CD4-positive, alpha-beta T cell treated with Interleukin-21 for 1 hour (primary cell): ENCODE measurements at places on chromosomes 2 and 18.

DNA sequence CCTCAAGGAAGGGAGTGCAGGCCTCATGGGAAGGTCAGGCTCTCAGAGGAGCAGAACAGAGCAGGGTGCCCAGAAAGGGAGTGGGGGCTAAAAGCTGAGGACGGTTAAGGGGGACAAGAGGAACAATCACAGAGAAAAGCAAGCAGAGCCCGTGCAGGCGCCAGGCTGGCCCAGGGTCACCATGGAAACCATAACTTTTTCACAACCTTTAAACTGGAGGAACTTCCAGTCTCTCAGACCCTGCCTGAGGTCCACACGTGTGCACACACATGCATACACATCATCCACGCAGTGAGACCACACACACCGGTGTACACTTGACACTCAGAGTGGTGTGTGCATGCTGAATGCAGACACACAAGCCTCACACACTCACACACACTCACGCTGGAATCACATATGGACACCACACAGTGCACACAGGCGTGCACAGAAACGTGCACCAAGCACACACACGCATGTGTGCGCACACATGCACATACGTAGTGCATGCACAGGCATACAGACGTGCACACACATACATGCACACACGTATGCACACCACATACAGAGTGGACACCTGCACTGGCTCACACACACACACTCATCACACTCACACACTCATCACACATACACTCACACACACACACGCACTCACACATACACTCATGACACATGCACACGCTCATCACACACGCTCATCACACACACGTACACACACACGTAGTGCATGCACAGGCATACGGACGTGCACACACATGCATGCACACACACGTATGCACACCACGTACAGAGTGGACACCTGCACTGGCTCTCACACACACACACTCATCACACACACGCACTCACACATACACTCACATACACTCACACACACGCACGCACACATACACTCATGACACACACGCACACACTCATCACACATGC, 37.2 kb upstream of the SNED1 start:
- DNase-seq: no peak

DNA sequence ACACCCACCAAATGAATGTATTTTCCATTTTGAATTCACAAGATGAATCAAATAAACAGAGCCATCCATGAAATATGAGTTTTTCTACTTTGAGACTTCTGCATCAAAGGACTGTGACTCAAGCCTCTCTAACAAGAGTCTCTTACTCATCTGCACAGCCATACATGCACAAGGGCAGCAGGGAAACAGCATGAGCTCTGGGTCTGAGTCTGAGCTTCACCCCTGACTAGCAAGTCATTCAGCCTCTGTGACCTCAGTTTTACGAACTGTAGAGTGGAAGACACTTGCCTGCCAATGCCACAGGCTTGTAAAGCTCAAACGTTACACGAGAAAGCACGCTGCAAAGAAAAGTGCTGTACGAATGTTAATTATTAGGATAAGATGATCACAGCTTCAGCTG, 42.9 kb downstream of the MREG start:
- DNase-seq: no peak

DNA sequence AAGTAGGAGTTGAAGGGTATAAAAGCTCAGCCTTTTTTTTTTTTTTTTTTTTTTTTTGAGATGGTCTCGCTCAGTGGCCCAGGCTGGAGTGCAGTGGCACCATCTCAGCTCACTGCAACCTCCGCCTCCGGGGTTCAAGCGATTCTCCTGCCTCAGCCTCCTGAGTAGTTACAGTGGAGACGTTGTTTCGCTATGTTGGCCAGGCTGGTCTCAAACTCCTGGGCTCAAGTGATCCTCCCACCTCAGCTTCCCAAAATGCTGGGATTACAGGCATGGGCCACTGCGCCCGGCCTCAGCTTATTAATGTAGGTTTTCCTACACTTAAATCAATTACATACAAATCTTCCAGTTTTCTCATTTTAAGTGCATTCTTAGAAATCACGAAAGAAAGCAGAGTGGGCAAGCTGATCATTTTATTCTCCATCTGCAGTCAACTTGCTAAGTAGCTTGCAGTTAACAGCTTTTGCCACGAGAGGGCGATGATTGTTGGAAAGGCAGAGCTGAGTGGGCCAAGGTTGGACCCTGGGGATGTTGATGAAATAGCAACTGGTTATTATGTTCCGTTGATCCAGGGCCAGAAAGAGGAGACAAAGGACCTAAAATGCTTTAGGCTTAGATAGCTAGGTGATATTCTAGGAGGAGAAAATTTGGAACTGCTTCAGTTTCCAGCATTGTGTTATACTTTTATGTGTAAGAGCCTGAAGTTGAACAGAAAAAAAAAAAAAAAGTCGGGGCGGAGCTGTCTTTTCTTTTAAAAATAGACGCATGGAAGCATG, 234.4 kb upstream of the EPAS1 start:
- DNase-seq: peak; percentile 67

DNA sequence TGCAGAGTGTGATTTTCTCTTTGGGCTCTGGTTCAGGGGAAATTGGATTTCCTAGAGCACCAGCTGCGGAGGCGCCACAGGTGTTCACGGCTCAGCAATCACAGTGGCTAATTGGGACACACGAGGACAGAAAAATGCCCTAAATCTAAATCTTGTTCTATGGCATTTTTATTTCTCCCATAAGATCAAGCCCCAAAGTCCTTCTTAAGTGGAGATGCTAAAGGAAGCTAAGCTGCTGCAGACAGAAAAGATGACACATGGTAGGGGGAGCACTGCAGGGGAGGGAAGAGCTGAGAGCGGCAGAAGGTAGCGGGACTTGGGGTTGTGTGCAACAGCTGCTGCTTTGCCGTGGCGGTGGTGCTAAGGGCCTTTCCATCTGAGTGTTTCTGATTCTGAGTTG, 280.6 kb downstream of the MYT1L start:
- DNase-seq: no peak

GRCh38 chr2:54500404-54501205, 44.5 kb downstream of the SPTBN1 start:
- no peak for DNase-seq

- DNase-seq: no peak
Observed at GRCh38 chr2:99573634-99574251, 83.9 kb upstream of the REV1 start.

- DNase-seq: no peak
Observed at GRCh38 chr2:231039821-231040364, 2.6 kb downstream of the C2orf72 start.

GRCh38 chr2:43426305-43427031, 169.4 kb downstream of the THADA start:
- DNase-seq: peak; percentile 64

DNA sequence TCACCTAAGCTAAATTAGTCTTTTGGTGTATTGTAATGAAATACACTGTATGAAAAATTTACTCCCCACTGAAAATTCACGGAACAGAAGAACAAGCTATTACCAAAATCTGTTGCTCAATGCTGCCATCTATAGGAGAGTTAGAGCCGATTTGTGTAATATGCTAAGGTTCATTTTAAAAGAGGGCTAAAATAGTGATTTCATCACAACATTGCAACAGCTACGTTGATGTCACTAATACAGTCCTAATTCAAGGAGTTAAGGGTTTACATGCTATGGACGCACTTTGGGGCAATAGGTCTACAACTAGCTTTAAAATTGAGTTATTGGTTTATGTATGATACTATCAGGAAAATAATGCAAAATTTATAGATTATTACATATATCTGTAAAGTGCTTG, 3.0 kb upstream of the IRS1 start:
- DNase-seq: peak; percentile 78

GRCh38 chr2:202780514-202781021, 91.0 kb downstream of the ICA1L start:
- DNase-seq: no peak

GRCh38 chr2:207491956-207492355, 37.8 kb upstream of the CREB1 start:
- DNase-seq: no peak

GRCh38 chr2:119682578-119682977, 3.6 kb downstream of the TMEM177 start:
- no peak for DNase-seq

- DNase-seq: no peak
Observed at GRCh38 chr2:207067473-207067872, 98.3 kb downstream of the KLF7 start.

DNA sequence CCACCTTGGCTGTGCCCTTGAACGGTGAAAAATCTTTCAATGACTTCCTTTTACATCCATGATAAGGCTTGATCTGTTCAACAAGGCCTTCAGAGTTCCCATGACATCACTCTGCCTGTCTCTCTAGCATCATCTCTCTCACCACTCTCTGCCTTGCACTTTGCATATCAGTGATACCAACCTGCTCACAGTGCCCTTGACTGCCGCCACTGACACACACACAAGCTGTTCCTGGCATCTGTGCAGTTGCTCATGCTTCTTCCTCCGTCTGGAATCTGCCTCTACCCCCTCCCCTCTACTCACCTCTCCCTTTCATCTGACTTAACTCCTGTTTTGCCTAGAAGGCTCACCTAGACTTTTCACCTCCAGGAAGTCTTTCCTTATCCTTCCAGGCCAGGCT, 79.1 kb upstream of the SEC11C start:
- DNase-seq: no peak

DNA sequence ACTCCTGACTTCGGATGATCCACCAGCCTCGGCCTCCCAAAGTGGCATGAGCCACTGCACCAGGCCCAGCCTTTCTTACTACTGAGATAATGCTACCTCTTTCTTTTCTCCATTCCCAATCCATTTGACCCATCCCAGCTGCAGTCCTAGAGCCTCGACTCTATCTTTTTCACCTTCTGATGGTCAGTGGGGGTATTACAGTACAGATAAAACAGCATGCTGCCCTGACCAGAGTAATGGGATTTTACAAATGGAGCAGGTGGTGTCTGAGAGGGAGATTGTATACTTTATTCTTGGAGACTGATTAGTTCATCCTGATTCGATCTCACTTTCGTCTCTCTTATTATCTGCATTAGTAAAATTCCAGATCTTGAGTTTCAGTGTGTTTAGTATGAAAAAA, 238.6 kb upstream of the TNP1 start:
- no peak for DNase-seq

GRCh38 chr2:234436482-234436837, 60.4 kb downstream of the ARL4C start:
- no peak for DNase-seq
